IgD-negative memory B cell (primary cell): ENCODE measurements at places on chromosomes 4 and X. TPM values are rescaled to one million over a fixed set of nuclear protein-coding genes. Genes with fewer than 3 reads are reported as not detected.

Gene PRDM8
- 3.8 TPM for polyA plus RNA-seq

Gene BMP2K
- 24.1 TPM for polyA plus RNA-seq

Gene FAM53A
- 1.5 TPM for polyA plus RNA-seq

Gene AWAT2
- polyA plus RNA-seq: not detected

Gene USP26
- polyA plus RNA-seq: not detected

Gene DMRTC1B
- 5.9 TPM for polyA plus RNA-seq

Gene PRDM5
- not detected for polyA plus RNA-seq

Gene GSX2
- 1.2 TPM for polyA plus RNA-seq

Gene GLRA3
- 0.98 TPM for polyA plus RNA-seq

Gene PARM1
- polyA plus RNA-seq: 37.0 TPM

Gene FRAS1
- polyA plus RNA-seq: not detected

Gene GRID2
- polyA plus RNA-seq: not detected

Gene MAGEA3
- not detected for polyA plus RNA-seq
